ENCODE measurements at places on chromosomes 2 and 18.
A peak's percentile ranks its signal among the peaks of the same experiment; 100 is the strongest.

- DNase-seq = no peak
Measured at GRCh38 chr2:161178756-161179155, 18.5 kb downstream of the TANK start.

- DNase-seq = peak; percentile 21
Measured at GRCh38 chr2:127641846-127642507, 4.0 kb upstream of the GPR17 start.

DNA sequence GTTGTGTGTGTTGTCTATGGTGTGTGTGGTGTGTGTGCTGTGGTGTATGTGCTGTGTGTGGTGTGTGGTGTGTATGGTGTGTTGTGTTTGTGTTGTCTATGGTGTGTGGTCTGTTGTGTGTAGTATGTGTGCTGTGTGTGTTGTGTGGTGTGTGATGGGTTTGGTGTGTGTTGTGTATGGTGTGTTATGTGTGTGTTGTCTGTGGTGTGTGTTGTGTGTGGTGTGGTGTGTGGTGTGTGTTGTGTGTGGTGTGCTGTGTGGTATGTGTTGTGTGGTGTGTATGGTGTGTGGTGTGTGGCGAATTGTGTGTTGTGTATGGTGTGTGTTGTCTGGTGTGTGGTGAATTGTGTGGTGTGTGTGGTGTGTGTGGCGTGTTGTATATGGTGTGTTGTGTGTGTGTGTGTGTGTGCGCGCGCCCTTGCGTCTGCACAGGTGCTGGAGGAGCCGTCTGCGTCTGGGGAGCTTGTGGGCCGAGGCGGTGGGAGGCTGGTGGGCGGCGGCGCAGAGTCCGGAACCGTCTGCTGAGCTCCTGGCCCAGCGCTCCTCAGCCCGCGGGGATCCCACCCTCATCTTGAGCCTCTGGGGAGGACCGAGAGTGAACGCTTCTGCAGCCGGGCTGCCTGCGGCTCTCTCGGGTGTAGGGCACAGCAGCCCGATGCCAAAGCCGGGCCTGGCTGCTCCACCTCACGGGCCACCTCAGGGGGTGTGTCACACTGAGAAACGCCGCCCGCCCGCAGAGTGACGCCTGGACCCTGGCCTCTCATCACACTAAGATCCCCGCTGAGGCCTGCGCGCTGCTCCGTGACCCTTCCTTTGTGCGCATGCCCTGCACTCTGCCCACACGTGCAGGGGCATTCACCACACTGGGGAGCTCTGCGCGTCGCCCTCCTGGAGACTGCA is 8.8 kb upstream of the ADI1 start:
- DNase-seq = no peak

DNA sequence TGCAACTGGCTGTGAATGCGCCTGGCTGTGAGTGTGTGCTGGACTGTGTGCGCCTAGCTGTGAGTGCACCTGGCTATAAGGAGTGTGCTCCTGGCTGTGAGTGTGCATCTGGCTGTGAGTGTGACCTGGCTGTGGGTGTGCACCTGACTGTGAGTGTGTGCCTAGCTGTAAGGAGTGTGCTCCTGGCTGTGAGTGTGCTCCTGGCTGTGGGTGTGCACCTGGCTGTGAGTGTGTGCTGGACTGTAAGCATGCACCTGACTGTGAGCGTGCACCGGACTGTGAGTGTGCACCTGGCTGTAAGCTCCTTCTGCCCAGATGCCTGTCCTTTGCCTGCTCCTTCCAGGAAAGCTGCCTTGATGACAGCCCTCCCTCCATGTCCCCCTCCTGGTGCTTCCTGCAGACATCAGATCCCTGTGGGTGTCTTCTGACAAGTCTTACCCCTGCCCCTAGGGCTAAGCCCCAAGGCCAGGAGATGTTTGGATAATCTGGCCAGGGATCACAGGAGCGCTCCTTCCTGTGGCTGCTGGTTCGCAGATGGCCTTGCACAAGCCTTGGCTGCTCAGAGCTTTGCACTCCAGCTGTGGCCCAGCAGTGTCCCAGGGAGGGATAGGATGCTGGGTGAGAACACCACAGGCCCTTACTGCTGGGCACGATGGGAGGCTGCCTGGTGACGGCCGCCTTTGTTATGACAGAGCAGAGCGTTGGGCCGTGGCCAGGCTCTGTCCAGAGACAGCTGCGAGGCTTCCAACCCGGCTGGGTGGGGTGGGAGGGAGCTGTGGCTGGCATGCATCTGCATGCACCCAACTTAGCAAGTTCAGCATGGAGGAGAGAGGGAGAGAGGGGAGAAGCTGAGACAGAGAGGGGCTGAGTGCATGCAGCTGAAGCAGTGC is 89.9 kb downstream of the GLI2 start:
- no peak for DNase-seq

DNA sequence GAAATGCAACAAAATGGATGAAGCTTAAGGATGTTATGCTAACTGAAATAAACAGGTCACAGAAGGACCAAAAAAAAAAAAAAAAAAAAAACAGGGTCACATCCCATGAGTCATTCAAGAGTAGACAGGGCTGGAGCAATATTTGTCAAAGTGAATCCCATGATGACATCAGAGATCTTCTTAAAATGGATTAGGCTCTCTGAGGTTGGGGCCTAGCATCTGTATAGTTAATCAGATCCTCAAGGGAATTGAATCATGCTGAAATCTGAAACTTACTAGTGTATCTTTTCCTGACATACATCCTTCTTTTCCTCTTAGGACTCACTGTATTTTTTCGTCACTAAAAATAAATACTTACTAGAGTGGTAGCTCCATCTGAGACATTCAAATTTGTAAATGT is 380.6 kb upstream of the NXPH2 start:
- no peak for DNase-seq

DNA sequence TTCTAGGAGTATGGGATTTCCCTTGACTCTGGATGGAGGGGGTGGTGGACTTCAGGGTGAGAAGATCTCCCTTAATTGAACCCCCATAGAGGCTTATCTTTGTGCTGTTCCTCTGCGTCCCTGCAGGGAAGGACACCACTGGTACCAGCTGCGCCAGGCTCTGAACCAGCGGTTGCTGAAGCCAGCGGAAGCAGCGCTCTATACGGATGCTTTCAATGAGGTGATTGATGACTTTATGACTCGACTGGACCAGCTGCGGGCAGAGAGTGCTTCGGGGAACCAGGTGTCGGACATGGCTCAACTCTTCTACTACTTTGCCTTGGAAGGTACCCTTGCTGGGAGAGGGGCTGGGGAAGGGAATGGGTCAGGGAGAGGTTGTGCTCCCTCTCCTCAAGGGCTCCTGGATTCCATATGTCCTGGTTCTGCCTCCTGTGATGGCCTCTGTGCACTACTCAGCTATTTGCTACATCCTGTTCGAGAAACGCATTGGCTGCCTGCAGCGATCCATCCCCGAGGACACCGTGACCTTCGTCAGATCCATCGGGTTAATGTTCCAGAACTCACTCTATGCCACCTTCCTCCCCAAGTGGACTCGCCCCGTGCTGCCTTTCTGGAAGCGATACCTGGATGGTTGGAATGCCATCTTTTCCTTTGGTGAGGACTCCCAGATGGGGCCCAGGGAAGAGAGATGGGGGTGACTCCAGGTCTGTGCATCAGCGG is 19.3 kb downstream of the PRKAG3 start:
- DNase-seq = no peak

DNA sequence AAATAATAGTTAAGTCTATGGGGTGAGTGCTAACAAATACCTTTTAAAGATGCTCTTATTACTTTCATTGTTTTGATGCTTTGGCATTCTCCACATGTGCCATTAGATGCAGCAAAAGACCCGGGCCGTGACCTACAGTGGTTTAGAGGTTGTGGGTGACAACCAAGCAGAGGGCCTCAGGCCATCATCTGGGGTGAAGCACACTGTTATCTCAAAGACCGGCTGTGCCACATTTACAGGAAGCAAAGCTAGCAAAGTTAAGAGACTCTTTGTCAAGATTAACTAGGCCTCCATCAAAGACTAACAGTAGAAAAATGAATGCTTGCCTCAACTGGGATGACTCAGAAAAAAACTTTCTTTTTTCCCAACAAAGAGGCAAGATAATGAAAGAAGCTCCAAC is 695.3 kb downstream of the SATB2 start:
- no peak for DNase-seq

- peak; percentile 36 for DNase-seq
Measured at GRCh38 chr2:203811491-203812221, 55.9 kb upstream of the CTLA4 start.

- no peak for DNase-seq
Measured at GRCh38 chr2:193584522-193584938, 1389.8 kb upstream of the TMEFF2 start.

DNA sequence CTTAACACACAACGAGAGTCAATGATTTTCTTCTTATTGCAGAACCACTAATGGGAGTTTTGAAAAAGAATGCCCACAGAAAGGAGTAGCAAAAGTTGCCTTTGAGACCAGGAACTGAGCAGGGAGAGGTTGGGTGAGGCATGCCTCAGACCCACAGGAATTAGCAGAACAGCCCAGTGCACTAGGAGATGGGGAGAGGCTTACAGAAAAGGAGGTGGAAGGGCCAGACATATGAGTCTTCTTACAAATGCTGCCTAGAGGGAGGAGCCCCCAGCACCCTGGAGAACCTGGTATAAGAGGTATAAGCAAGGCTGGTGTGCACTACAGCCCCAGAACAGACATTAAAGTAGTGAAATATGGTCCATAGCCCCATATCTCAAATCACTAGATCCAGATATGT is 162.0 kb downstream of the DTNA start:
- no peak for DNase-seq

- DNase-seq = no peak
Measured at GRCh38 chr18:44626807-44627206, 53.9 kb upstream of the SETBP1 start.

- no peak for DNase-seq
Measured at GRCh38 chr18:60090170-60090569, 190.4 kb downstream of the PMAIP1 start.

GRCh38 chr2:240997141-240997855 is 1.1 kb upstream of the SNED1 start:
- no peak for DNase-seq

GRCh38 chr18:72762515-72763122 is 105.2 kb downstream of the NETO1 start:
- no peak for DNase-seq

DNA sequence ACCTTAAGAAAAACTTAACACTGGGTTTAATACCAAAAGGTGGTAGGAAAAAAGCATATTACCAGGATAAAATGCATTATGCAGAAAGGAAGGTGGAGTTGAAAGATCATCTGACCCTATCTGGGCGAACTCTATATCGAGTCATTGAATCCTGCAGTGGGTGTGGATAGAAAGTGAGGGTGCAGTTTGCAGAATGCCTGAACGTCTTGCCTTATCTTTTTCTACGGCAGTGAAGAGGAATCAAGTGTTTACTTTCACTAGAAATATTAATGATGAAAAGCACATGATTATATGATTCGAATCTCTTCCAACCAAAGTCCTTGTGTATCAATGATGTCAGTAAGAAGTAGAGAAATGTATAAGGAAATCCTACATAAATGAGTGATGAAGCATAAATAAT is 4.3 kb upstream of the CAVIN2 start:
- no peak for DNase-seq

DNA sequence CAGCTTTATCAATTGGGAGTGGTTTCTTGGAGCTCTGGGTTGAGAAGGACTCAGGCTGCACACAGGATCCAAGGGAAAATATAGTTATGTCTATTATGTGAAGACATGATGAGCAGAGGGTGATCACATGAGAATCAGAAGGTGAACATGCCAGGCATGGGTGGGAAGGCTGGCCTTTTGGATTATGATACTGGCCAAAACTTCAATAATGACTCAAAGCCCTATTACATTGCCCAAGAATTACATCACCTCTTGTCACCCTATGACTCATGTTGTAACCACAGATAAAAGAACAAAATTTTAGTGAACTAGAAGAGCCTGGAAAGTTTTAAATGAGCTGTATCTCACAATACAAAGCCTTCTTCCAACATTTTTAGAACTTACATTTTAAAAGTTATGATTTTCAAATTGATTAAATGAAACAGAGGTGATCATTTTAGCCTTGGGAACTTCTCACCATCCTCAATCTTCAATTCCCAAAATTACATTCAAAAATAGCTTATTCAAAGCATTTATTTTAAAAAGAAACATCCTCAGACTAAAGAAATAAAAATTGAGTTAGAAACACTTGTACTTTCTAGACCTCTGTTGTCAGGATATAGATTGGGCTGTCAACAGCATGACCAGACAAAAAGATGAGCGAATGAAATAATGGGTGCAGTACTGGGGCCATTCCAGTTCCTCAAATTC is 428.3 kb downstream of the MBD2 start:
- DNase-seq = no peak

DNA sequence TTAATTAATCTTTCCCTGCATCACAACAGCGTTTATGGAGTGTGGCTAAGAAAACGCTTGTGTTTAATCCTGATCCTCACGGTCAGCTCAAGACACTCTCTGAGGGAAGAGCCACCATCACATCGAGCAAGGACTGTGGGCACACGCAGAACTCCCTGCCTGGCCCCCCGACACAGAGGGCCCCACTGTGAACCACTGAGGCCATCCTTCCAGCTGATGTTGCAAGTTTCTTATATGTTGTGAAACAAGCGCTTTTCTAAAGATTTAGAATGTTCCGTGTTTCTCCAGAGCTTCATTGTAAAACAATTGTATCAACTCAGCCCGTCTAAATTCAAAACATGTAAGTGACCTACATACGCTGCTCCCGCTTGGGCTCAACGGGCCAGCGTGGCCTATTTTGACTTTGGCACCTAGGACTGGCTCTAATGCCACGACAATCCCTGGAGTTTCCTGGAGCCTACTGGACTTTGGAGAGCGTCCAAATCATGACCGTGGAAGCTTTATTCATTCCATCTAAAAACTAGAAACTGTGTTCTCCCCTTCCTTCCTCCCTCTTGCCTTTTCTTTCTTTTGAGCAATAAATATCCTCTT is 34.9 kb downstream of the SERPINE2 start:
- no peak for DNase-seq

- no peak for DNase-seq
Measured at GRCh38 chr2:45180033-45180746, 170.9 kb upstream of the SIX2 start.

DNA sequence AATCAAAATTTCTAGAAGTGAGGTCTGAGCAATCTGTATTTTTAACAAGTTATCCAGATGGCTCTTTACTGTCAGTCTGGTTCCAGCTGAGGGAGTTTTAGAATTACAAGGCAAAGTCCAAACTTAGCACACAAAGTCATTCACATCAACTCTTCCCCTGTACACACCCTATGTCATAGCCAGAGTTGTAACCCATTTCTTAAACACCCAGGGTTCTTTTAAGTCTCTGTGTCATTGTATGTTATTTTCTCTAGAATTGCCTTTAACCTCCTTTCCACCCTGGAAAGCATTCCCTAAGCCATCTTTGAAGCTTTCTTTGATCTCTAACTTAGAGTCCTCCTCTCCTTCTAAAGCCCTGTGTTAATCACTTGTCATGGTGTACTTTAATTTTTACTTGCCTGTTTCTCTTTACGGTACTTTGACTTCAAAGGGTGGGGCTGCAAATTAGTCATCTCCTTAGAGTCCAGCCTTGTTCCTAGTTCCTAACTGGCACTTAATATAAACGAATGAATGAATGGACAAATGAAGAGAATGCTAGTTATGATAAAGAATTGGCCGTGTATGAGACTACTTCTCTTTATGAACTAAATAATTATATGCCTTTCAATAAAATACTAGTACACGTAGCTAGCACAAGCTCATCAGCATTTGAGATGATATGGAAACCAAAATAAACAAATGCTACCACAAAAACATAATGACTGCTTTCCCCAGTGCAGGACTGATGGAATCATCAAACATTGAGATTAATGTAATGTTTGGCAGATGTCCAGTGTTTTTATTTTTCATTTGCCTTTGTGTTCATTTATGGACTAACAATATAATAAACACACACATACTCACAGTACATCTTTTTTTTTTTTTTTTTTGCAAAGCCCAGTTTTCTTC is 11.9 kb upstream of the ACTR3 start:
- DNase-seq = no peak

- peak; percentile 10 for DNase-seq
Measured at GRCh38 chr2:128273469-128274081, 45.1 kb downstream of the HS6ST1 start.
